Activated T-helper 1 cell treated with anti-CD3 and anti-CD28 coated beads, Interleukin-2, amount 50 U/mL, for 16 hours (primary cell): ENCODE measurements at places on chromosomes 4 and X.

GRCh38 chr4:184409911-184410692 lies 64.2 kb downstream of the IRF2 start:
- no peak for DNase-seq

DNA sequence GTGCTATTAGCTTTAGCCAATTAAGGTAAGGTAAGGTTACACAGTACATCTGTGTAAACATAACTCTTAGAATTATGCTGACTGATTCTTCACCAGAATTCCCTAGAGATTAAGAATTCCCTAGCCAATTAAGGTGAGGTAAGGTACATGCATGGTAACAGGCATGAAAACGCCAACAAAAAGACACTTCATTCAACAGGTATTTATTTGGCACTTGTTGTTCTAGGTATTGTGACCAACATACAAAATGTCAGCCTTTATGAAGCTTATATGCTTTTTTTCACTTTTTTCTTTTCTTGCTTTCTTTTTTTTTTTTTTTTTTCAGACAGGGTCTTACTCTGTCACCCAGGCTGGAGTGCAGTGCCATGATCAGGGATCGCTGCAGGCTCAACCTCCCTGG lies 47.2 kb downstream of the EDNRA start:
- DNase-seq = no peak

GRCh38 chr4:151908201-151908600 lies 147.4 kb upstream of the GATB start:
- no peak for DNase-seq

DNA sequence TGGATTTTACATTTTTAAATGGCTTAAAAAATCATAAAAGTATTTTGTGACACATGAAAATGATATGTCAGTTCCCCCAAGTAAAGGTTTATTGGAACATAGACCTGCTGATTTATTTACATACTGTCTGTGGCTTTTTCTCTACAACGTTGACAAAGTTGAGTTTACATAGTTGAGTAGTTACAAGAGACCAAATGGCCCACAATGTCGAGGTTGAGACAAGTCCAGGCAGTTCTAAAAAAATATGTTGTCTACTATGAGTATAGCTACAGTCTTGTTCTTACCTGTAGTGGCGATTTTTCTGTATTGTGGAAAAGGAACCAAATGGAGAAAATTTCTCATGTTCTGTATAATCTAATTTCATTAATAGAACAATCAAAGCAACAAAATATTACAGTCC lies 163.2 kb downstream of the FRAS1 start:
- no peak for DNase-seq

GRCh38 chrX:40266490-40267333 lies 169.0 kb upstream of the BCOR start:
- peak; percentile 20 for DNase-seq

DNA sequence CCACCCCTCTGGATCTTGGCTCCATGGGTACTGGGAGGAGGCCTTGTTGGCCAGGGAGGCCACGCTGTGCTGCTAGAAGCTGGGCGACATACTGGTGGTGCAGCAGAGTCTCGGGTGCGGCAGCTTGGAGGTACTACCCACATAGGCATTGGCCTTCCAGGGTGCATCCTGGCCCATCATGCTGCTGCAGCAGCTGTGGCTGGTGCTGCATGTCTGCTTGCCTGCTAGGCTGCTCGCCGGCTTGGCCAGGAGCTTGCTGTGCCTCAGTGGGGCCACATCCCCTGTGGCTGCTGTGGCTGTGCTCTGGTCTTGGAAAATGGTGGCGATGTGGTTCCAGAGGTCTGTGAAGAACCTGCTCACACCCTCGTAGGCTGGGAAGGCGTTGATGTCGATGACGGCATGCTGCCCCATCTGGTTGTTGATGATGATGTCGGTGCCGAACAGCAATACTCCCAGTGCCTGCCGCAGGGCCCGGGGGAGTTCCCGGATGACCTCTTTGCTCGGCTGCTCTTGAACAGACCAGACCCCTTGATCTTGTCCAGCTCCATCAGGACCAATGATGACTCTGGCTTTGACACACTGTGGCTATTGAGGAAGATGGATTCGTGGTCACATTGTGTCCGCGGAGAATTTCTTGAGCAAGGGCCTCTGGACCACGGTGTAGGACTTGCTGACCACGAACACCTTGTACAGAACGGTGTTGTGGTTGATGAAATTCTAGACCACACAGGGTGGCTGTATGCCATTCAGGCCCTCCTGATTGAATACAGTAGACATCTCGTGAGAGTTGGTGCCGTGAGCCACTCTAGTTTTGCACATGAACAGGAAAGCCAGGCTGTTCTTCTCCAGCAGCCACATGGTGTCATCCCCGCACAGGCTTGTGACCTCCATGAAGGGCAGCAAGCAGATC lies 11.8 kb downstream of the RBM10 start:
- no peak for DNase-seq

DNA sequence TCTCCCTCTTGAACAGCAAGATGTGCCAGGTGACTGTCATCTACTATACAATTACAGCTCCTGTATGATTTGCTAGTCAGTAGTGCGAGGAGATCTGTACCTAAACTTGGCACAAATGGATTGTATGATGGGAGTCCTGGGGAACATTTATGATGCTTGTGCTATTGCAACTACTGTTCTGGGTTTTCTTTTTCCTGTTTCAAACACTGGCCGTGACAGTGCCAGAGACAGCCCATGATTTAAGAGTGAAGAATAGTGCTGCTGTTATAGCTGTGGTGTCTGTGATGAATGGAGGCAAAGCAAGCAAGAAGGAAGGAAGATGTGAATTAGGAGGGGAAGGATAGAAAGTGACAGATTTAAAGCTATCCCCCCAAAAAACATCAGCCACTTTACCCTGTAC lies 1868.9 kb downstream of the PCDH7 start:
- DNase-seq = no peak

- DNase-seq = no peak
Observed at GRCh38 chrX:10617186-10617998, 3.0 kb downstream of the MID1 start.

DNA sequence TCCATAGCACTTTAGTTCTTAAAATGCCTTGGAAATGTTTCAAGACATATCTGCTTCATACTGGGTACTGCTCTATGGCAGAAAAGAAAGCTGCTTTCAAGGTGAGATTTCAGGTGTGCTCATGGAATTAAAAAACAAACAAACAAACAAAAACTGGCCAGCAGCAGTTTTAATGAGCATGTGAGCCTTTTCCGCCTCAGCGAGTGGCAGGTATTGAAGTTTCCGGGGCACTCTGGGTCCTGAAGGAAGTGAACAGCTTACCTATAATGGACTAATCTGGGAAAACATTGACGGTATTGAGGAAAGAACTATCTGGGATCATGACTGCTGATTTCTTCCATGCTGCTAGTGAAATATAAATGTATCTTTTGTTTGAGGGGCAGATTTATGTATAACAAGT lies 194.6 kb downstream of the MAML3 start:
- no peak for DNase-seq

GRCh38 chr4:8013976-8014726 lies 74.5 kb upstream of the AFAP1 start:
- no peak for DNase-seq

DNA sequence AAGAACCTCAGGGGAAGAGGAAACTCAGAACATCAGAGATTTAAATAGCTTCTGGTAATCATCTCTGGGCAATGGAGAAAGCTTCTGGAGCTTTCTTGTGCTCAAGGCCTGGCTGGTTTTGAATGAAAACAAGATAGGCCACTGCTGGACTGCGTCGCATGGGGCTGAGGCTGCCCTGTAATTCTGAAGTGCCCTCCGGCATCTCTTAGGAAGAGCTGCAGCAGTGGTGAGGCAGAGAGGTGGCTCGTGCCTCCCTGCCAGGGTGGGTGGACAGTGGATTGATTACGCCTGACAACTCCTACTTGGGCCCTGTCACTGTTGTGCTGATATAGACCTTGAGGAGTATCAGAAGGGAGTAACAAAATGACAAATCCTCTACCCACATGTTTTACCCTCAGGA lies 279.7 kb downstream of the NR3C2 start:
- no peak for DNase-seq
